Heart right ventricle (tissue), 16 donors: ENCODE measurements at places on chromosomes 4 and X.

DNA sequence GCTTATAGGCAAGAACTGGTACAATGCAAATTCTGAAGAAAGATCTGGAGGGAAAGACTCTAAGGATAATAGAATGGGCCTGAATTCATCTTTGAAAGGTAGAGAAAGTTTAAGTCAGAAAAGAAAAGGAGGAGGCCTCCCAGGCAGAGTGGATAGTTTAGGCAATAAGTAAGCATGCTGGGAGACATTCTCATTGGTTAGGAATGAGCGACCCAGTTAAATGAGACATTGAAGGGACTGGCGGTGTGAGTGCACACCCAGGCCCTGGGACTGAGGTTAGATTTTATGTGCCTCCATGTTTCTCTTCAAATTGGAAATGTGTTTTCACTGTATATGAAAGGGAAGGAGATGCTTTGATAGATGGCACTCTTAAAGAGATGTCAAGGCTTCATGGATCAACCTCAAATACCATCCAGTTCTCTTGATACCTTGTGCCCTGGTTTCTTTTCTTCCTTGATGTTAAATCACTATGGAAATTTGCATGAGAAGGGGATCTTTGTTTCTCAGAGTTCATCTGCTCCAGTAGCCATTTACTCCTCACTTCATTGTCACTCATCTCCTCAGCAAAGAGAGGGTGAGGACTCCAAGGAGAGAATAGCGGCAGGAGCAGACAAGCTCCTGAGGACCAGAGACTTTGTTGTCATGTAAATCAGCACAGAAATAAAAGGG is 584.2 kb upstream of the INTU start:
- no peak for DNase-seq

DNA sequence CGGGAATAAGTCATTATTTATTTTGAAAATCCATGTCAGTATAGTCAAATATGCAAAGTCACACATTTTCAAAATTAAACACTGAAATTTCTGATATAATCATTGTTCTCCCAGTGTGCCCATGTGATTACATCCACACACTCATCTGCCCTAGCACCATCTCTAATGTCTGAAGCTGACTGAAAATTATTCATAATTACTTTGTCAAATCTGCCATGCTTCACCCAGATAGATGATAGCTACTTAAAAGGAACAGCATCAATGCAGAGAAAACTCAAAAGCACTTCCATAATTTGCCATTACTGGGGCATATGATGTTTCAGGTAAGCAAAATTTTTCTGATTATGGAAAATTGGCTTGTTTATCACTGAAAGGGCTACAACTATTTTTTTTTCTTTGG is 1433.3 kb upstream of the IGFBP7 start:
- no peak for DNase-seq

- DNase-seq: no peak
Measured at GRCh38 chr4:144674711-144675110, 28.8 kb downstream of the HHIP start.

DNA sequence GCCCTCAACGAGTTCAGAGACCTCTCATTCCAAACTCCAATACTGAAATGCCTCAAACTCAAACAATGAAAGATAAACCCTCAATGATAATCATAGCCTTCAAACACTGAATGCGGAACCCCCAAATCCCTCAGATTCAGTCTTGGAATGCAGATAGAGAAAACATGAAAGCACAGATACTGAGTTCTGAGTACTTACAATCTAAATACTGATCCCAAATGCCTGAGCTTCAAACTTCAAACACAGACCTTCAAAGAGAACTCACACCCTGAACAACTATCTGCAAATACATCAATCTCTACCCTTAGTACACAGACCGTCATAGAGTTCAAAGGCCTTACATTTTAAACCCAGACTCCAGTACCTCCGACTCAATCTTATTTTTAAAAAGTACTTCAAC is 16.9 kb upstream of the PAGE4 start:
- DNase-seq: no peak
